ENCODE measurements at places on chromosomes 3 and 15.

DNA sequence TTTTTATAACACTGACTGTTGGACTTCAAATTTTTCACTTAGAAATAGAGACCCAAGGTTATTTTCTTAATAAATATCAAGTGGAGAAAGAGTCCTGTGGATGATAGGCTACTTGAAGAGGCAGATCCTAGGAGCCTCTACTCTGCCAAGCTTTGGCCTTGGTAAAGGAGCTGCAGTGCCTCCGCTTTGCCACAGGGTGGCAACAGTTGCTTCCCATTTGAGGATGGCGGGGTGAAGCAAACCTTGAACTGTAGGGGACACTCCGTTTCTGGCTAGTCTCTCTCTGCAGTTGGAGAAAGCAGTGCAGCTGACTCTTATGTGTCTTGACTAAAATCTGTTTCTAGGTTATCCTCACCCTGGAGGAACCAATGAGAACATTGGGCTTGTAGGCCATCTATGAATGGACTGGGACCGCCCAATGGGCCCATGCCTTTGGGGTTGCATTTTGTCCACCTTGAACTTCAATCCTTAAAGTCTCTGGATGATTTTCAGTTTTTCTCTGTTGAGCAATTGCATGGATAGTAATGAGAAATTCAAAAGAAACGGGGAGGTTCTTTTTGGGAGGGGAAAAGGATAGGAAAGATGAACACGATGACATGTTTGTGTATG lies 9.8 kb downstream of the SCG5 start:
- peak; percentile 72 for DNase-seq

DNA sequence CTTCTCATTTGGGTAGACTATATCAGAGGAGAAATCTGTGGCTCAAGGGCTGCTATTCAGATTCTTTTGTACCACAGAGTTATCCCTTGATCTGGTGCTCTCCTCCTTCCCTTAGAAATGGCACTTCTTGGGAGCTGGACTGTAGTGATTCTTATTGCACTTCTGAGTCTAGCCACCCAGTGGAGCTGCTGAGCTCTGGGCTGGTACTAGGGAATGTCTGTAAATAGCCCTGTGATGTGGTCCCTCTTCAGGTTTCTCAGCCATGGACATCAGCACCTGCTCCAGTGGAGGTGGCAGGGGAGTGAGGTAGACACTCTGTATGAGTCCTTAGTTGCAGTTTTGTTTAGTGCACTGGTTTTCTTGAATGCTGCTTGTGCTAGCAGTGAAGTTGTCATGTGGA lies 1292.6 kb downstream of the SI start:
- peak; percentile 34 for DNase-seq

DNA sequence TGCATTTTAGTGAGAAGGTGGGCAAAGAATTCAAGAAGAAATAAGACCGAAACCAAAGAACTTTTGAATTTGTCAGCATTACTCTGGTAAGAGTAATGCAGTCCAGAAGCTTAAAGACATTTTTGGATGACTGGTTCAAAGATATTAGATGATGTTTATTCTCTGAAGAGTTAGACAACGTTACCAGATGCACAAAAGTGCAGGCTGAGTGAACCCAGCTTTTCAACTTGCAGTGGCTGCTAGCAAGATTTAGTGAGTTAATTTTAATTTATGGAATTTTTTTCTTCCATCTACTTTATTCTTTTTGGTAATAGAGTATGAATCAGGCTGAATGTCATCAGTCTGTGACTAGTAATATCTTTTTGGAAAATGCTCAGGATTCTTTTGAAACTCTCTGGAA lies 267.3 kb upstream of the AZI2 start:
- no peak for DNase-seq

- no peak for DNase-seq
Observed at GRCh38 chr3:18295171-18295920, 129.8 kb downstream of the SATB1 start.

DNA sequence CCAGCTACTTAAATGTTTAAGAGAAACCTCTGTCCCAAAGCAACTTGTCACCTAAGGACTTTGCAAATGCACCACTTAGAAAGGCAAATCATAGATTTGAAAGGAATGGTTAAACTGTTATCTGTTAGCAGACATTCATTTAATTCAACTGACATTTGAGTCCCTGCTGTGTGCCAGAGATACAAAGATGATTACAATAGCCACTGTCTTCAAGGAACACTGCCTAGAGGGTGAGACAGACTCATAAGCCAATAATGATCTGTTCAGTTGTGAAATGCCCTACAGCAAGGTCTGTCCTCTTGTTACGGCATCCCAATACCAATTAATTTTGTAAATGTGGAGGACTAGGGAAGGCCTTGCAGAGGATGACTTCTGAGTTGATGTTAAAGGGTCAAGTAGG lies 113.1 kb downstream of the ATG7 start:
- no peak for DNase-seq

DNA sequence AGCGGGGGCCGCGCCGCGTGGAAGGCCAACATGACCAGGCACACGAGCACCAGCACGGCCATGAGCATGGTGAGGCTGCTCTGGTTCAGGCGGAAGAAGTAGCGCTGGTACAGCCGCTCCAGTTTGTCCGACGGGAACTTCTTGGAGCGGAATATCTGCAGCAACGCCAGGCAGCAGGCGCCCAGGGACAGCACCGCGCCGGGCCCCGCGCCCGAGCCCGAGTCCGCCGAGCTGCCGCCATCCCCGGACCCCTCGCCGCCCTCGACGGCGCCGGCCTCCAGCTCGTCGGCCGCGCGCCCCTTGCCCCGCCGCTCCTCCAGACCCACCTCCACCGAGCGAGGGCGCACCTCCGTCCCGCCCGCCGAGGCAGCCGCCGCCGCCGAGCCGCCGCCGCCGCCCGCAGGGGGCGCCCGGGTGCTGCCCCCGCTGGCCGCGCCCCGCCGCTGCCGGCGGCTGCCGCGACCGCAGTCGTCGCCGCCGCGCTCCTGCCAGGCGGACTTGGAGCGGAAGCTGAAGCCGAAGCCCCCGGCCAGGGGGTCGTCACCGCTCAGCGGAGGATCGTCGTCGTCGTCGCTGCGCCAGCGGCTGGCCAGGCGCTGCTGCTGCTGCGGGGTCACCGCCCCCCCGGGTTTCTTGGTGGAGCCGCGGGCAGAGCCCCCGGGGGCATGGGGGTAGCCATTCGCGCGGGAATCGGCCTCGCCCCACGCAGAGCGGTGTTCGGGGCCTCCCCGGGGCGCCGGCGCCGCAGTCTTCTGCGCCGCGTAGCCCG lies 957 bp downstream of the ADCY5 start:
- no peak for DNase-seq

DNA sequence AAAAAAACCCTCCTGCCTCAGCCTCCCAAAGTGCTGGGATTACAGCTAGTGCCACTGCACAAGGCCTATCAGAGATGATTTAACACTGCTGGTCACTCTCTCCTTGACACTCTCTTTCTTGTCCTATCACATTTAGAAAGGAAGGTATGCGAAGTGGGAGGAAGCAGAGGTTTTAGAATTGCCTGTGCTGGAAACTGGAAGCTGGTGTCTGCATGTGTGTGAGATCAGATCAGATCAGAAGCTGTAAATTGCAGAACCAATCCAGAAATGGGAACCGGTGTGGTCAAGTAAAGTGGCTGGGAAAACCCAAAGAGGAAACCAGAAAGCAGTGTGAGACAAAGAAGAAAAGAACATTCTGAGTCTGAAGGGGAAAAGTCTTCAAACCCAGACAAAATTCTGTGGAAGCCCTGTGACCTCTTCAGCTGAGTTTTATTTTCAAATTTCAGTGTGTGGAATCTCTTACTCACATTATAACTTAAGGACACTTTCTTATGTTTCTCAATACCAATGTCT lies 2.8 kb downstream of the EFHB start:
- DNase-seq: no peak

DNA sequence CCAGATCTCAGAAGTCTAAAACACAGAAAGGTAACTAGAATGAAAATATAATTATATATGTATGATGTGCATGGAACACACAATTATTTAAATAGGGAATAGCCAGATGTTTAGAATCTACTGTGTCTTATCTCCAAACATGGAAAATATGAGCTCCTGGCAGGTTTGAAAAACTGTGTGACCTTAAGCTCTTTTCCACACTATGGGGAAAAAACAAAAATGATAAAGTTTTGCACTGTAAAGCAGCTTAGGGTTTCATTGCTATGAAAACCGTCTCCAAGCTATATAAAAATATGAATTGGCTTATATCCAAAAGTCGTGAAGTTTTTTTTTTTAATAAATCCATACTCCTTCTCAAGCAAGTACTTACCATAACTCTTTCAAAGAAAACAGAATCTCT lies 159.8 kb downstream of the ERC2 start:
- DNase-seq: no peak

DNA sequence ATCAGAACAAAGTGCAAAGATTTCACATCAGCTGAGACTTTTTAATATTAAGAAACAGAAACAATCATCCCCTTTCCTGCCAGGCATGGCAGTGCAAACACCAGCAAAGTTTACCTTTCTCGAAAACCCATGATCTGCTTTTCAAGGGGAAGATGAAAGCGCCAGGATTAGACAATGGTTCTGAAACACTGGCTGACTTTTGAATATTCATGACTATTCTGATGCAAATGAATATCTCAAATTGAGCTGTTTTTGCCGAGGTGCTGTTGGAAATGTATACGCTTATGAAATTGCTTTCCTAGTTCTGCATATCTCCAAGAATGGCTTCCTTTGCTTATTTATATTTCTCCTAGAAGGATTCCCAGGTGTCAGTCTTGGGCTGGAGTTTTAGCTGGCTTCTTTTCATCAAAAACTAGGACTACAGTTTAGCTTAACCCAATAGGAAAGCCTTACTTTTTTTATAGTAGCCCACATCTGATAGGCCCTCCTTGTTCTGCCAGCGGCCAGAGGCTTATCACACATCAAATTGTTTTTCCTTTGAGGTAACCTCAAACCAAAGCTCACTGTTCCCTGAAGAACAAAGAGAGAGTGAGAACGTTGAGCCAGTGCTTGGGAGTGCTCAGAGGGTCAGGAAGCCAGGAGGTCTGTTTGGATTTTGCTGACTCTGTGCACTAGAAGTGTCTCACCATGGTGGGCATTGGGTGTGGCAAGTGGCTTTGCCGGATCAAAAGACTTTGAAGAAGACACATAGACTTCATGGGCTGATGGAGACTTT lies 74.0 kb upstream of the PLCL2 start:
- DNase-seq: no peak

GRCh38 chr3:112593258-112593657 lies 31.4 kb downstream of the SLC35A5 start:
- no peak for DNase-seq

GRCh38 chr3:117793622-117794265 lies 1084.2 kb downstream of the TUSC7 start:
- no peak for DNase-seq

DNA sequence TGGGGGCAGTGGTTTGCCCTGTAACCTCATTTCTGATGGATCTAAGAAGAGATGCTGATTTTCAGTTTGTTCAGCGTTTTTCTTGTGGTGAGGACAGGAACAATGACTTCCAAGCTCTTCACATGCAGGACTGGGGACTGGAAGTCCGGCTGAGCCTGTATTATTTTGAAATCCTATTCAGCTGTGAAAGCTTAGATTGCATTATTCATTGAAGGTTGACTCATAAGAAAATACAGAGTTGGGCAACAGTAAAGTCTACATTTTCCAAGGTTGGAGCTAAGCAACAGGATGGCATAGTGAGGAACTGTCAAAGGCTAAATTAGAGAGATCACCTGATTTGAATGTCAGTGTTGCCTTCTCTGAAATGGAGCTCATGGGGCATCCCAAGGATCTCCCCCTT lies 230.9 kb upstream of the FEZF2 start:
- no peak for DNase-seq

DNA sequence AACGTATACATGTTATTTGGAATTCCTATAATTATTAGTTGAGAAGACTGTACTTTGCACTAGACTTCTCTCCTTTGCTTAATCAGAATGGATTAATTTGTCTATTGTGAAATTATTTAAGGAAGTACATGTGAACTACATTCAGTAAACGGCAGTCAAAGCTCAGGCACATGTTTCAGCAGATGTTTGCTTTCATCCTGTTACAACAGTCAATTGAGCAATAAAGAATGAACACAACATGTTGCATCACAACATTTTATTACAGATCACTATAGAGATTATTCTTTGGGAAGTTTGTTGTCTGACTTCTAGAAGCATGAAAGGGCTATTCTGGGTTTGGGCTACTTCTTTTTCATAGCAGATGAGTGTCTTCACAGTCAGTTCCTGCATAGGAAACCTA lies 39.2 kb downstream of the RAB27A start:
- no peak for DNase-seq

DNA sequence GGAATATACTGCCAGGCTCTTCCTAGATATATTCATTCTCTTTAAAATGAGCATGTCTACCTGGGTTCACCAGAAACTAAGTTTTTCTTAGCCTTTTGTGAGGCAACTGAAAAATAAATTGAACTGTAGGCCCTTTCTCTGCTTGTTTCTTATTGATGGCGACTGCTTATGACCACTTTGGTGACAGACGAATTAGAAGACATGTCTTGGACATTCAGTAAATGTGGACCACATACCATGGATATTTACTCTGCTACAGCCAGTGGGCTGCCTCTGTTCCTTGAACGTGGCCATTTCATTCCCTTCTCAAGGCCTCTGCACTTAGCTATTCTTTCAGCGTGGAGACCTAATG lies 603 bp upstream of the SELENOK start:
- DNase-seq: no peak

GRCh38 chr3:181932039-181932438 lies 220.3 kb downstream of the SOX2 start:
- no peak for DNase-seq

GRCh38 chr3:115852278-115852677 lies 229.0 kb downstream of the GAP43 start:
- no peak for DNase-seq

DNA sequence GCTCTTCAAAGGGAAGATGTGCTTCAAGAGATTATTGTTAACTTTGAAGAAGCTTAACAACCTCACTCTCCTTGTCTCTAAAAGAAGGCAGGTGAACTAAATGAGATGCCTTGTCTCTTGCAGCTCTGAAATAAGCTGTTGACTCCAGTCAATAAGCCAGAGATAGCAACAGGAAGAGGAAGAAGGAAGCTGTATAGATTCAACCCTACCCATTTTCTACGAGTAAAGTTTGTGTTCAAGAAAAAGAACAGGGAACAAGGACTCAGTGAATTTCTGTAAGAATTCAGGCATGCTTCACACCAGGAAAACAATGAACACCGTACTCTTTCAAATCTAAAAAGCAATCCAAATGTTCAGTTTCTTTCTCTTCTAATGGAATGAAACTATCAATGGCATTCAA lies 503.5 kb downstream of the MAGI1 start:
- no peak for DNase-seq

- no peak for DNase-seq
Observed at GRCh38 chr3:186651678-186652215, 11.5 kb downstream of the FETUB start.

DNA sequence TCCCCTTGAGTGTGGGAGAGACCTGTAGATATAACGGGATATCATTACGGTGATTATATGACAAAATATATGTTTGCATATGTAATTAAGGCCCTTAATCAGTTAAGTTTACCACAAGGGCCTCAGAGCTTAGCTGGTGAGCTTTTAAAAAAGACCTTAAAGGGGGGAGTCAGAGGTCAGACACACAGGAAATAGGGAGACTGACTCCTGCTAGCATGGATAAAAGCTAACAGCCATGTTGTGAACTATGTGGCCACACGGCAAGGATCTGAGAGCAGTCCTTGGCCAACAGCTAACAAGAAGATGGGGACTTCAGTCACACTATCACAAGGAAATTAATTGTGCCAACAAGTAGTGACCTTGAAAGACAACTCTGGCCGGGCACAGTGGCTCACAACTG lies 3.1 kb downstream of the STAG1 start:
- DNase-seq: peak; percentile 14

Measured in NCI-H524 (cell line).